Activated T-helper 17 cell treated with anti-CD3 and anti-CD28 coated beads, Interleukin-2, amount 50 U/mL, for 72 hours (primary cell): ENCODE measurements at places on chromosomes 1 and 21.

DNA sequence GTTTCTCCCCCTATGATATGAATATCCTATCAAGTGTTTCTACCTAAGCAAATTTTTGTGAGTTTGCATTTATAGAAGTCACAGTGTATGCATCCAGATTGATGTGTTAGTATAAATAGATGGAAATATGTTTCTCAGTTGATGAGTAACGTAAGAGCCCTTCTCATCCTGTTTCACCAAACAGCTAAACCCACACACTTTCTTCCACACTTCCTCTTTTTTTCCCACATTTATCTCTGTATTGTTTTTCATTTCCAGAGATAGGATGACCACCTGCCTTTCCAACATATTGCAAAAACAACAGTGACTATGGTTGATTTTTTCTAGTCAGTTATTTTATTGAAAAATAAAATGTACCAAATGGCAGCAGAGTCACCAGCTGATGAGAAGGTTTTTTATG is 490.1 kb downstream of the NEGR1 start:
- ATAC-seq, result no peak

- no peak for ATAC-seq
Observed at GRCh38 chr1:10171105-10171767, 39.1 kb upstream of the KIF1B start.

GRCh38 chr1:4055294-4055967 is 155.4 kb upstream of the C1orf174 start:
- ATAC-seq, result no peak

- no peak for ATAC-seq
Observed at GRCh38 chr1:84489766-84490165, 10.7 kb downstream of the RPF1 start.

- no peak for ATAC-seq
Observed at GRCh38 chr1:48492392-48492791, 20.4 kb upstream of the SPATA6 start.

DNA sequence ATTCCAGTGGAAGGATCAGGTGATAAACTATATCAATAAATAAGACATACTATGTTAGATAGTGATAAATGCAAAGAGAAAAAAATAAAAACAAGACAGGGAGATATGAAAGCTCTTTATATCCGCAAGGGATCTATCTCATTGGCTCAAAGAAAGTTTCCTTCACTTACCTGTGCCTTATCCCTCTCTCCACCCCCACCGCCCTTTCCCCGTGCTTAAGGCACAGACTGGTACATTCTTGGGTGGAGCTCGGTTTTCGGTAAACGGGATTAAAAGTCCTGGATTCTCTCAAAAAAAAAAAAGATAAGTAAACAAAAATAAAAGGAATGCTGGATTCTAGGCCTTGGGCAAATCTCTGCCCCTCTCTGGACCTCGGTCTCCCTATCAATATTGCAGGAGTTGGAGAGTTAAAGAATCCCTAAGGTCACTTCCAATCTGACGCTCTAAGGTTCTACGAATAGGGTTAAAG is 593 bp upstream of the DNAJC16 start:
- ATAC-seq, result no peak

DNA sequence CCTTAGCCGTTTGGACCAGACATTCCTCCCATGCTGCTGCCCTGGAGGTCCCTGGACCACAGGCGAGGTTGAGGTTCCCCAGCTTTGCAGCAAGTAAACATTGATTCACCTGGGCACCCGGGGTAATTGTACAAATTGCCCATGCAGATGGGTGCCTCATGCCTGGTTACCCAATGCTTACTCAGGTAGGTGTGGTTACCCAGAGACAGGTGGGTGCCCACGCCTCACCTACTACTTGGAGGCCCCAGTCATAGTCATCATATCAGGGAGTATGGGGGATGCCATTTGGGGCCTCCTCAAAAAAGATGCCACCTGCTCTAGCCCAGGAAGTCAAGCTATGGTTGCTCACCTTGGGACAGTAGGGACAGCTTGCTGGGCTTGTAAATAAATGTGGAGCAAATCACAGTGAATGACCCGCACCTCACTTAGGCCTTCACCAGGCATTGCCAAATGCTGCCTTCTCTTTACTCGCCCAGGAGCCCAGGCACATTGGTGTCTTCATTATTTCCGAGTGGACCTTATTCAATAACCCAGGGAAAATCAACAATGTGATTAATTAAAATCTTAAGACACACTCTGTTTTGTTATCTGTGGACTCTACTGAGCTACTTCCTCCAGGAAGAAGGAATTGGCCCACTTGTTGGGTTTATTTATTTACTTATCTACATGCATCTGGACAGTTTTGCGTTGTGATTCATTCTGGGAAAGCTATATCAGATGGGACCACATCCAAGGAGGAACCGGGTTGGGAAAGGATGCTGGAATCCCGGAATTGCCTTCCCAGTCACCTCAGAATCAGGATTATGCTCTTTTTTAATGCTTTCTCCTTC is 35.6 kb upstream of the GRHL3 start:
- ATAC-seq, result no peak

DNA sequence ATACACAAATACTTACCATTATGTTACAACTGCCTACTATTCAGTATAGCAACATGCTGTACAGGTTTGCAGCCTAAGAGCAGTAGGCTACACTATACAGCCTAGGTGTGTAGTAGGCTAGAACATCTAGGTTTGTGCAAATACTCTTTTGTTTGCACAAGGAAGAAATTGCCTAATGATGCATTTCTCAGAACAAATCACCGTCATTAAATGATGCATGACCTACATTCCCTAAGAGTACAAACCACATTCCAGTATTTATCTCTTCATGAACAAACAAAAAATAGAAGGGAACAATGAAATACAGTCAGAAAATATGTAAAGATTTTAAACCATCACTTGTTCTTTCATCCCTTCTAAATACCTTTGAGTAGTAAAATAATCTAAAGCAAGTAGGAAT is 109.7 kb upstream of the HP1BP3 start:
- ATAC-seq, result no peak

- ATAC-seq, result no peak
Observed at GRCh38 chr1:82604524-82604923, 803.8 kb downstream of the ADGRL2 start.

DNA sequence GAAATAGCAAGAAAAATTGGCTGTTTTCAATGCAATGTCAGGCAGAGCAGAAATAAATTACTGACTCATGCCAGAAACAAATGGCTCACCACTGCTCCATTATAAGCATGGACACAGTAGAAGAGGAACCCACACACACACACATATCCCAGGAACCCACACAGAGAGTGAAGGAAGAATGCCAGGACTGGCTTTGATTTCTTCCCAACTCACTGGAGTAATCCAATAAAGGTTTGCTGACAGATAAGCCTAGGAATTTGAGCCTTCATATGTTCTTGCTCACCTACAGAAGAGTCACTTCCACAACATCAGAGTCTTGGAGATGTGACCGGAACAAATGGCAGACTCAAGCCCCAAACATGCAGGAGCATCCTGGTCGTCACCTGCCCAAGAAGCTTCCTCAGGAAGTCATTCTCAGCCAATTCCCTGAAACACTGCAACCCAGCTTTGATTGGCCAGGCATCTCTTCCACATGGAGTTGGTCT is 2.2 kb downstream of the SH3BP5L start:
- ATAC-seq, result no peak

DNA sequence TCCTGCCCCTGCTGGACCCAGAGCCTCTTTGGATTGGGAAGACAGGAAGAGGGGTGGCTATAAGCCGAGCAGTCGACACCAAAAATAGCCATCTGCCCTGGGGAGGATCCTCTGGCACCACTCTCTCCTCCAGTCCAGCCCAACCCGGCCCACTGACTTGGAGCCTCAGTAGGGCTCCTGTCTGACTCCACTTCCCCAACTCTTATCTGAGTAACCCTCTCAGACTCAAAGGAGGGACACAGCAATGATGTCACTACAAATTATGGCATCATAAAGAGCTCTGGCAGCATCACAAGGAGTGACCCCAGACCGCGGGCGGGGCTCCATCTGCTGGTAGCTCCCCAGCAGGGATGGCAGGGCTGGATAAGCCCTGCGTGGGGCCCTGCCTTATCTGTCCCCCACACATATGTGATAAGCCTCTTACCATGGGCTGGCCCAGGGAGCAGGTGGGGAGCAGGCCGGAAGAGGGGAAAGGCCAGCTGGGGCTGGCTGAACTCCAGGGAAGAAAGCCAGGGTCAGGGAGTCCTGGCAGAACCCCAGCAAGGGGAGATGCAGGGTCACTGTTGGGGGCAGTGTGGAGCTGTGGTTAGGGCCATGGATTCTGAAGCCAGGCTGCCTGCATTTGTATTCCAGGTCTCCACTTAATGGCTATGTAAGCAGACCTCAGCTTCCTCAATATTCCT is 4.6 kb upstream of the SLC6A9 start:
- ATAC-seq, result no peak

DNA sequence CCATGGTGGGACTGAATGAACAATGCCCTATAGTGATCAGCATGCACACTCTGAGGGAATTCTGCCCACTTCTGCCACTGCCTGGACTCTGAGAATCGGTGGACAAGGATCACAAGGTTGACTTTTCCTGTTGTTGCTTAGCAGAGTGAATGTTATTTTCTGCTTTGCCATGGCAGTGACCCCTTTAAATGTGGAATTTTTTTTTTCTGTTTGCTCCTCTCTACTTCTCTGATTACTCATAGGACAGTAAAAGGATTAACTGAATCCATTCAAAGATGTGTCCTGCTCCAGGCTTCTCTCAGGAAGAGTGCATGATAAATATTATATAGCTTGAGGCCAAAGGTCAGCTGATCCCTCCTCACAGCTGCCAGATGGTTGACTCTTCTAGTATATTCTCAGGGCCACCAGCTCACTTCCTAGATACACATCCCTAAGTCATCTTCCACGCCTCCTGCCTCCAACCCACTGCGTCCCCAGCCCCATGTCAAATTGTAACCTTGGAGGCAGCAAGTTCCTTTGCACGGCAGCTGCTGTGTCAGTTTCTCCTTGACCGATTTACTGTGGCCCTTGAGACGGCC is 74.0 kb upstream of the RALGPS2 start:
- ATAC-seq, result no peak

DNA sequence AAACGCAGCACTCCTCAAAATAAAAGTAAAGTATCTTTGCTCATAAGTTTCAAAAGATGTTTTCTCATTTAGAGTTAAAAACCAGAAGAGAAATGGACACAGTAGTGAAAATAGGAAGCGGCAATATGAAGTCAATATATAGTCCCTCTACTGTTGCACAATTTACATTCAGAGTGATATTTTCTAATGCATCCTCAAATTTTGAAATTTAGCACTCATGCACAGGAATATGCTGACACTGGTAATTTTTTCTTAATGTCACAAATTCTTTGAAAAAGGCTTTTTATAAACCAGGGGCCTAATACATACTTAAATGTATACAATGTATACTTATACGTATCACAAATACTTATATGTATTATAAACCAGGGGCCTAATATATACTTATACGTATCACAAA is 19.5 kb downstream of the ST7L start:
- ATAC-seq, result no peak

- no peak for ATAC-seq
Observed at GRCh38 chr1:244092293-244092963, 41.3 kb downstream of the ZBTB18 start.

GRCh38 chr1:211948377-211948776 is 87.0 kb downstream of the INTS7 start:
- ATAC-seq, result no peak
